ENCODE measurements at places on chromosomes 5 and 9.

- DNase-seq = no peak
These were observed 174.0 kb downstream of the MAN2A1 start for GRCh38 chr5:109863752-109864151.

- DNase-seq = no peak
These were observed 27.6 kb downstream of the ZNF622 start for GRCh38 chr5:16437977-16438376.

DNA sequence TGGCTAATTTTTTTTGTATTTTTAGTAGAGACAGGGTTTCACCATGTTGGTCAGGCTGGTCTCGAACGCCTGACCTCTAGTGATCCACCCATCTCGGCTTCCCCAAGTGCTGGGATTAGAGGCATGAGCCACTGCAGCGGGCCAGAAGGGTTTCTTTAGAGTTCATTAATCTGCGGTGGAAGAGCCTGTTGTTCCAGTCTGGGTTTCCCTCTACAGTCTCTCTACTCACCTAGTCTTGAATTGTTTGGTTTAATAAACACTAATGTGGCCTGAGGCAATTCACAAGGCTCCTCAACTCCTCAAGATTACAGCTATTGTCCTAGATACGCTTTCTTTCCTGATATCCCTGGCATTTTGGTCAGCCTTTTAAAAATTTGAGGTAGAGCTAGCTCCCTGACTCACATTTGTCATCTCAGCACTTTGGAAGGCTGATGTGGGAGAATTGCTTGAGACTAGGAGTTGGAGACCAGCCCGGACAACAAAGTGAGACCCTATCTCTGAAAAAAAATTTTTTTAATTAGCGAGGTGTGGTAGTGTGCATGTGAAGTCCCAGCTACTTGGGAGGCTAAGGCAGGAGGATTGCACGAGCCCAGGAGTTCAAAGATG is 4.6 kb upstream of the SAR1B start:
- DNase-seq = no peak

GRCh38 chr9:69963803-69964202 is 79.8 kb upstream of the MAMDC2 start:
- no peak for DNase-seq

- DNase-seq = no peak
These were observed 3.6 kb upstream of the BNIP1 start for GRCh38 chr5:173140769-173141168.

DNA sequence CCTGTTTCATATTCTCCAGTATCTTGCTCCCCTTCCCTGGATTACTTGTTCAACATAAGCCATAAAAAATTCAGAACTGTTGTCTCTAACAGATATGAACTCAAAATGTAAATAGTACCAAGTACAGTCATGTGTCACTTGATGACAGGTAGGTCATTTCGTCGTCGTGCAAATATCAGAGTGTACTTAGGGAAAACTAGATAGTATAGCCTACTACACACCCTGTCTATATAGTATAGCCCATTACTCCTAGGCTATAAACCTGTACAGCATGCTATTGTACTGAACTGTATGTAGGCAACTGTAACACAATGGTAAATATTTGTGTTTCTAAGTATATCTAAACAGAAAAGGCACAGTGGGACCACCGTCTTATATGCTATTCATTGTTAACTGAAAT is 39.1 kb downstream of the SMIM15 start:
- no peak for DNase-seq

- DNase-seq = no peak
These were observed 390.3 kb downstream of the ANXA1 start for GRCh38 chr9:73541923-73542322.

- no peak for DNase-seq
These were observed 627.9 kb upstream of the RORB start for GRCh38 chr9:73869264-73869663.

- DNase-seq = no peak
These were observed 184.4 kb downstream of the CWC27 start for GRCh38 chr5:64952951-64953673.

DNA sequence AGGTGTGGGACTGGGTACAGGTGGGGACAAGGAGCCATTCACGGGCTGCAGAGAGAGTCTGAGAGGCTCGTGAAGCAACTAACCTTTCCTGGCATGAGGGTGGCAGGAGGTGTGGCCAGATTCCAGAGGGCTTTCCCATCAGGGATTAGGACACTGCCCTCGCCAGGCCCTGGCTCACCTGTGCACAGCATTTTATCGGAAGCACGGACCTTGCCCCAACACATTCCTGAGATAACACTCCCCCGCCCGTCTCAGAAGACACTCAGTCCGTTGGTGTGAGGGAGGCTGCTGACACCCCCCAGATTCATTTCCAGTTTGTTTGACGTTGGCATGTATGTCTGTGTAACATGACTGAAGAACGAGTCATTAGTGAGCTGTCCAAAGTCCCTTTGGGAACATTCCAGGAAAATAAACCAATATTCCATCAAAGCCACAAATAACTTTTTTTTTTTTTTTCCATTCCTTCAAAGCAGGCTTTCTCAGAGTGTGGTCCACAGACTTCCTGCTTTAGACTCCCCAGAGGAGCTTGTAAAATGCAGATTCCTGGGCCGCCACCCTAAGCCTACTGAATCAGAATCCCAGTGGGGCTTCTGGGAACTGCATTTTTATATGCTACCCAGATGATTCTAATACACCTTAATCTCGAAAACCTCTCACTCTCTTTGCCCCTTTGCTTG is 23.4 kb downstream of the WWC1 start:
- DNase-seq = no peak

DNA sequence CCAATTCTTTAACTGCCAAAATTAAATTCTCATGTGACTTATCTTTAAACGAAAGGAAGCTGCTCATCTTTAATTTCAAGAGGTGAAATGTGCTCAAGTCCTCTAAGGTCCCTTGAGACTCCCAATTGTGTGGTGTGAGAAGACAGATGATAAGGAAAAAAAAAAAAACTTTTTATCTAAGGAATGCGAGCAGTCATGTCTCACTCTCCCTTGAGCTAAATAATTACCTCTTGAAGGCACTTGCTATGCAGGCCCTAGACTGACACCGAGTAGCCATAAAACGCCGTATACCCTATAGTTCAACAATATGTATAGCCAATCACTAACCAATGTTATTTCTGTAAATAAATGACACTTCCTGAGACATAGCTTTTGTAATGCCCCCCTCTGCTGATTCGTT is 1.5 kb upstream of the DTWD2 start:
- no peak for DNase-seq

GRCh38 chr5:157914151-157914788 is 55.3 kb upstream of the CLINT1 start:
- no peak for DNase-seq

GRCh38 chr5:140567136-140567818 is 2.6 kb downstream of the SLC35A4 start:
- DNase-seq = no peak

- peak; percentile 56 for DNase-seq
These were observed 13.3 kb upstream of the RECK start for GRCh38 chr9:36023260-36024048.

- DNase-seq = no peak
These were observed 38.1 kb downstream of the FAM240B start for GRCh38 chr9:38681747-38682227.

DNA sequence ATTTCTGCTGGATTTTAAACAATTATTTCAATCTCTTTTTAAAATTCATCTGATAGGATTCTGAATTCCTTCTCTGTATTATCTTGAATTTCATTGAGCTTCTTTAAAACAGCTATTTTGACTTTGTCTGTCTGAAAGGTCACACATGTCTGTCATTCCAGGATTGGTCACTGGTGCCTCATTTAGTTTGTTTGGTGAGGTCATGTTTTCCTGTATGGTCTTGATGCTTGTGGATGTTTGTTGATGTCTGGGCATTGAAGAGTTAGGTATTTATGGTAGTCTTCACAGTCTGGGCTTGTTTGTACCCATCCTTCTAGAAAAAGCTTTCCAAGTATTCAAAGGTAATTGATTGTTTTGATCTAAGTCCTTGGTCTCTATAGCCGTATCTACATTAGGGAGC is 39.1 kb downstream of the DENND4C start:
- DNase-seq = no peak

DNA sequence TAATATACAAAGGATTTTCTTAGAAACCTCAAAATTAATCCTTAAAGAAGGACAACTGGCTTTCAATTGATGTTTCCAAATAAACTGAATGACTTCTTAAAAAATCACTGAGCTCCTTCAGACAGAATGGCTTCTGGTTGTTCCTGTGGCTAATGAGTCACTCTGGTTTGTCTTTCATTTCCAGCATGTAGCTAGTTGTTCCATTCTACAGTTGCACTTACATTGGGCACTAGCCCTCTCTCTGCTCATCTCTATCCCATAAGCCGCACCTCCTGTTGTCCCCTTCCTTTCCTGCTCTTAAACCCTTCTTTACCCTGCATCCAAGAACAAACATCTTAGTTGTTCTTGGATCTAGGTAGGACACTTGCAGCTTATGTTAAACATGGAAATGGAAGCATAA is 235.3 kb upstream of the HAPLN1 start:
- DNase-seq = no peak

DNA sequence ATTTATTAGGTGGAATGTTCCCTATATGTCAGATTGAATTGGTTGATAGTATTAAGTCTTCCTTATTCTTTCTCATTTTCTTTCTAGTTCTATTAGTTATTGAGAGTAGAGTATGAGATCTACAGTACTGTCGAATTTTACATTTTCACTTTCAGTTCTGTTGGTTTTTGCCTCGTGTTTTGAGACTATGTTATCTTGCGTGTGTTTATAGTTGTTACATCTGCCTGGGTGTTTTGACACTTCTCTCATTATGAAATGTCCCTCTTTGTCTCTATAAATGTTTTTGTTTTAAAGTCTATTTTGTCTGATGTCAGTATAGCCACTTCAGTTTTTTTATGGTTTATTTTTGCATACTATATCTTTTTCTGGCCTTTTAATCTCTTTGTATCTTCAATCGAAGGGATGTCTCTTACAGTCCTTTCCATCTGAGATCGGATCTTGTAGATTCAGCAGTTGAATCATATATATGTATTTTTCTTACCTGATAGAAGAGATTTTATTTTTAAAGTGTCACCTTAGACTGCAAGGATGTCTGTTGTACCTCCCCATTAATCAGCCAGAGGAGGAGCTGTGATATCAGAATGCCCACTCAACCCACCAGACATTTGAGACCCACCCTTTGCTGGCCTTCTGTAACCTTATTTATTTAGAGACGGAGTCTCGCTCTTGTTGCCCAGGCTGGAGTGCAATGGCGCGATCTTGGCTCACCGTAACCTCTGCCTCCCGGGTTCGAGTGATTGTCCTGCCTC is 20.7 kb downstream of the EHMT1 start:
- no peak for DNase-seq

Data from stimulated activated CD4-positive, alpha-beta T cell treated with anti-CD3 and anti-CD28 coated beads, Interleukin-1b, Interleukin-23, amount 100 ng/mL, for 4 hours (primary cell).